ENCODE measurements at places on chromosomes 6 and 20.

DNA sequence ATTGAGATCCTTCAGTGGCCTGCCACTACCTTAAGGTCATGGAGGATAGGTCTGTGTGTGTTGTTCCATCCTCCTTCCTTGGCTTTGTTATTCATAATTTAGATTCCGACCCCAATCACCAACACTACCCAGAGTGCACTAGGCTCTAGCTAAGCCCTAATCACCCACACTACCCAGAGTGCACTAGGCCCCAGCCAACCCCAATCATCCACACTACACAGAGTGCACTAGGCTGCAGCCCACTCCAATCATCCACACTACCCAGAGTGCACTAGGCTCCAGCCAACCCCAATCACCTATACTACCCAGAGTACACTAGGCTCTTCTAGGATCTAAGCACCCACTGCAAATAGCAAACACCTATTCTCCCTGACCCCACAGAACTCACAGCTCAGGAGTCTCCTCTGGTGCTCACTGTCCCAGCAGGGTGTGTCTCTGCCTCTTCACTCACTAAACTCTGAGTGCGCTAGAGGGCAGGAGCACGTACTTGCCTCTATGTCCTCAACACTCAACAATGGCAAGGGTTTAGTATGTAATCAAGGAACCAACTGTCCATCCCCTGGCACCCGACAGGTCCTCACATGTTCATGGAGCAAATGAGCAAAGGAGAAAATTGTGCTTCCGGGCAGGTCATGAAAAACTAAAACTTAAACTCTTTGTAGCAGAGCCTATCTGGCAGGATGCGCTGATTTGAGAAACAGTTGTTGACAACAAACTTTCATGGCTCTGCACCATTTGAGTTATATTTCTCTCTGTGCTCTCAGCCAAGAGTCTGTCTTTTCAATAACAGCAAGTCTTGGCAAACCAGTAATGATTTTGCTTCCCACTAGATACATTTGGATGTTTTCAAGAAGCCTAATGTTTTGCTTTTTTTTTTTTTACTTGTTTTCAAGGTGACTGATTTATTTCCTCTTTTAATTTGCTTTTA is 54.3 kb downstream of the SLC22A23 start:
- DNase-seq = no peak

GRCh38 chr6:15800841-15801617 is 138.2 kb upstream of the DTNBP1 start:
- DNase-seq = no peak

- no peak for DNase-seq
These were observed 222.6 kb downstream of the C6orf118 start for GRCh38 chr6:165086814-165087213.

DNA sequence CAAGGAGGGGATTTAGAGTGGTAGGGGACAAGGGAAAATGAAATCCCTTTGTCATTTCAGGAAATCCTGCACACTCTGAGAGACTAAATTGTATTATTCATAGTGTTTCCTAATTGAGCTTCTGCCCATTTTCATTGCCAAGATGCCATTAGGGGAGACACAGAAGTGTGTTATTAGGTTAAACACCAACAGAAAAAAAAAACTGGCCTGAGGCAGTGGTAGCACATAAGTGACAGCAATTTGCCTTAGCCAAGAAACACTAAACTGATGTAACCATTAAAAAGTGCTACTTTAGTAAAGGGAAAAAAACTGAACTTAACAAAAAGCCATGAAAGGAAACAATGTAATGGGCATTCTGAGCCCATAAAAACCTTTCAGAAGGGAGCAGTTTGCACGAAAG is 270.5 kb upstream of the PLN start:
- DNase-seq = no peak

GRCh38 chr6:162613310-162613709 is 114.3 kb downstream of the PRKN start:
- DNase-seq = no peak

- DNase-seq = no peak
These were observed 1.8 kb upstream of the YTHDF1 start for GRCh38 chr20:63217706-63218105.

DNA sequence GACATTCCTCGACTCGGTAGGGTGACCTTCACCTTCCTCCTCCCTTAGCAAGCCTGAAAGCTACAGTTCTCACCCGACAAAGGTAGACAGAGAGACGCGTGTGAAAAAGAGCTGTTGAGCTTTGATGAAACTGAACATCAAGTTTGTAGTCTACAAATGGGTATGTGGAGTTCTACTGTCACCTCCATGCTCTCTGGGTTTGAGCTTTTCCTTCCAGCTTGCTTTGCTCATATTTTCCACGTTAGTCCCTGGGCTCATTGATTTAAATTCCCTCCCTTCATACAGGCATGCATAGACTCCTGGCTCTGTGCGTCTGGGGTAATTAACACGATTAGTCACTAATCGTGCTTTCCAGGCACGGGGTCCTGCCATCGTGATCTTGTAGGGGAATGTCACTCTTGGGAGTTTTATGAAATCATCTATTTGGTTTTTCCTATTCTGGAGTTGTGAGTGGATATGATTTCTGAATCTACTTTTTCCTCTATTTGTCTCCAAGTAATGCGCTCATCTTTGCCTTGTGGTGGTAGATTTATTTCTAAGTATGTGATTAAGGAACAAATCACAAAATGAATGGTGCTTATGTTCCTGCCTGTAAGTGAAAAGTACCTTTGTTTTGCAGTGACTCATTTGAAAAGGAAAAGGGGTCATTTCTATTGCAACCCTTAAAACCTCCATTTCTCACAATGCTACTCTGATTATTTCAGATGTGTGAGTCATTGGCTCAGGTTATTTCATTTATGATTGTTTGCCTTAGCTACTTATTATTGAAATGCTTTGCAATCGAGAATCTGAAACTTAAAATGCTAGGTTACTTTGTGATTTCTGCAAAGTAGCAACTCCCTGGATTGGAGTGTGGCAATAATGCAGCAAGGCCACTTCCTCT is 154.6 kb downstream of the ZDHHC14 start:
- DNase-seq = no peak

DNA sequence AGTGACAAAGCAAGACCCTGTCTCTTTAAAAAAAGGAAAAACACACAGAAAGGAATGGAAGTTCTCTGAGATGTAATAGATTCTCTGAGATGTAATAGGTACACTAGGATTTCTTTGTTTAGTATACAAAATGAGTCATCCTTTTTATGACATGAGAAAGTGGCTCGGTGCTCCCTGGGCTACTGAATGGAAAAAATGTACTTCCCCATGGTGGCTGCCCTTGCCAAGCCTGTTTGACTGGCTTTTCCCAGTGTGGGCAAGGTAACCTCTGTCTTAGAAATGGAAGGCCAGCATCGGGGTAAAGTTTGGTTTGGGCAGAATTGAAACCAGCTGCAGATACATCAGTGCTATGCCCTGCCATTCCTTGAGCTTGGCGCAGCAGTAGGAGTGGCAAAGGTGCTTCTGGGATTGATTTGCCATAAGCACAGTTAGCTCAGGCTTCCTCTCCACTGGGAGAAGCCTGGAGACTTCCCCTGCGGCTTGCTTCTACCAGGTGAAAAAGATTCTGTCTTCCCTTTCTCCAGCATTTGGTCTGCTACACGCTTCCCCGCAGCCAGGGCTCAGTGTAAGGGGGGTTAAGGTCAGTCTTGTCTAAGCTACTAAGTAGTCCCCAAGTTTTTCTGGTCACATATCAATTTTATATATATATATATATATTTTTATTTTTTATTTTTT is 24.5 kb downstream of the ARFGEF2 start:
- DNase-seq = no peak

DNA sequence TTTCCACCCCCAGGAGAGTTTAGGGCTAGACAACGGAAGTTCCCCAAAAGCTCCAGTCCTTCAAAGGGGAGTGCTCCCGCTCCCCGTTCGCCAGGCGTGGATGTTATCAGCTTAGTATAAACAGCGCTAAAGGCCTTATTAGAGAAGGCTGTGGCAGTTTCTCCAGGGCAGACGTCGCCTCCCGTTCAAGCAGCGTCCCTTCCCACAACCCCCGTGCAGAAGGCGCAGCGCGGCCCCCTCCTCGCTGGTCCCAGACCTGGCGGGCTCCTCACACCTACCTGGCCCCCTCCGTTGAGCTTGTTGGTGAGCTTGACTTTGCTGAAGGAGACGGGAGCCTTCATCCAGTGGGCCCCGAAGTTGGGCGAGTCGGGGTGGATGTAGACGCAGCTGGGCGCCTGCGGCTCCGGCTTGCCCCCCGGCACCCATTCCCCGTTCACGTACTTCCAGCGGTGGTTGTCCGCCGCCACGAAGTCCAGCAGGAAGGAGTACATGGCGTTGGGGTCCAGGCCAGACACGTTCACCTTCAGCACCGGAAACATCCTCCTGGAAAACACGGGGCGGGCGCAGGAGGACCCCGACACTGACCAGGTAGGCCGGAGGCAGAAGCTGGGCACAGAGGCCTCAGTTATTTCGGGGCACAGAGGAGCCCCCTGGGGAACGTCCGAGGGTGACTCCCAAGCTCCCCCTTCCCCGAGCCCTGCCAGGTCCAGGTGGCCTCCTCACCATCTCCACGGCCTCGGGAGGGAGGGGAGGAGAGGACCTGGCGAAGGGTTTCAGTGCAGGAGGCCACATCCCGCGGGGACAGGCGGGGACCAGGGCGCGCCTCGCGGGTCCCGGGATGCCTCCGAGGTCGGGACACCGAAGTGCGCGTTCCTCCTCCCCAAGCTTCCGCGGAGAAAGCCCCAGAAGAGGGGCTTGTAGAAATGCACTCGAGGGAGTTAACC is 1.1 kb downstream of the TBXT start:
- DNase-seq = no peak

DNA sequence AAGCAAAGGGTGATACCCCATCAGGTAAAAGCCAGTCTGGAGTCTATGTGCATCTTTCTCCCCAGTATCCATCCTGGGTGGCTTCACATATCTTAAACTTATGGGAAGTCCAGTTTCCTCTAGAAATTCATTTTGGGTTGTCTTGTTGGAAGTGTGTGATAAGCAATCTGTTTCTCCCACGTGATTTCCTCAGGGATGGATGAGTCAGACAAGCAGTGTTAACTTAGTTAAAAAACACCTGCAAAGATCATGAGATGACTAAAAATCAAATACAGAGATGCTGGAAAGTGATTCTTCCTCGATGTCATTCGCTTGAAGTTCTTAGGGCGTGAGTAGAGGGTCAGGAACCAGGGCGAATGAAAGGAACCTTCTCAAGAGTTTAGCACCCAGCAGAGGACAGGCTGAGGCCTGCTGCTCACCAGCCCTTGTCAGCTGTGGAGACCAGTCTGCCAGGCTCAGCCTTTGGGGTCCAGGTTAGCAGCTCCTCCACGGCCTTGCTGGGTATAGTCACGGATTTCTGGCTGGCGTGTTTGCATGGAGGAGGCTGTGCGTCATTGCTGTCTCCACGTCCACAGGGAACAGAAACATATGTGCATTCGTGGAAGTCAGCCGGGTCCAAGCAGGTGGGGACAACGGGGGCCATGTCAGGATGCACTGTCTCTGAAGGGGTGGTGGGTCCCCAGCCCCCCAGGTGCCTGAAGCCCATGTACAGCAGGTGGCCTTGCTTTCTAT is 2.8 kb upstream of the PNPLA1 start:
- no peak for DNase-seq

- DNase-seq = no peak
These were observed 12.9 kb downstream of the THBS2 start for GRCh38 chr6:169240591-169241390.

GRCh38 chr6:145241039-145241438 is 494.3 kb downstream of the EPM2A start:
- DNase-seq = no peak

All from activated naive CD4-positive, alpha-beta T cell treated with anti-CD3 and anti-CD28 coated beads, Interleukin-2, amount 50 U/mL, for 16 hours (primary cell).